ENCODE measurements at places on chromosomes 3 and 15.

- DNase-seq, result no peak
Measured at GRCh38 chr3:138347960-138348753, at the start of gene MRAS. TSS of gene MRAS (plus strand) at chr3:138348579. CDS start at chr3:138372884, 24,305 bp downstream.

- no peak for DNase-seq
Measured at GRCh38 chr3:184908859-184909258, 96.9 kb downstream of the VPS8 start.

DNA sequence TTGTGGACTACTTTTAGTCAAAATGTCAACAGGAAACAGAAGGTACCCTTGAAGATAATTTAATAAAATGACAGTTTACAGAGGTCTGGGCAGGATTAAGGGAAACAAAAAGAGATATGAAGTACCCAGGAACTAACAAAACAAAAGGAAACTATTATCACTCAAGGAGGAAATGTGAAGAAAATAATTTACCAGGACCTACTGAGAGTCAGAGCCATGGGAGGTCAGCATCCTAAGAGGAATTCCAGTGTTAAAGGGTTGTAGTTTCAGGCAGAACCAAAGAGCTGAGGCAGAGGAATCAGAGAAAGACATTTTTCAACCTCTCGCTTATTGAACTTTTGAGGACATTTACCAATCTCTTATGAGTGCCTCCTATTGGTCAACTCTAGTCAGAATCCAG is 408.9 kb upstream of the CBLB start:
- DNase-seq, result no peak

GRCh38 chr3:155712008-155712407 is 32.9 kb downstream of the PLCH1 start:
- no peak for DNase-seq

DNA sequence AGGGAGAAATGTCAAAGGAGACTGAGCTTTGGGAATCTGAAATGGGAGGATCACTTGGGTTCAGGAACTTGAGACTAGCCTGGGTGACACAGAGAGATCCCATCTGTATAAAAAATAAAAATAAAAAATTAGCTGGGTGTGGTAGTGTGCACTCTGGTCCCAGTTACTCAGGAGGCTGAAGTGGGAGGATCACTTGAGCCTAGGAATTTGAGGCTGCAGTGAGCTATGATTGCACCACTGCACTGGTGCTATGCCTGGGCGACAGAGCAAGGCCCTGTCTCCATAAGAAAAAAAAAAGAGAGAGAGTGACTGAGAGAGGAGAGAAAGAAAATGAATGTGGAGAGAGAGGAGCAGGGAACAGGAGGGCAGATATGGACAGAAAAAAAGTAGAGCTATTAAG is 72.8 kb downstream of the SENP2 start:
- DNase-seq, result no peak

DNA sequence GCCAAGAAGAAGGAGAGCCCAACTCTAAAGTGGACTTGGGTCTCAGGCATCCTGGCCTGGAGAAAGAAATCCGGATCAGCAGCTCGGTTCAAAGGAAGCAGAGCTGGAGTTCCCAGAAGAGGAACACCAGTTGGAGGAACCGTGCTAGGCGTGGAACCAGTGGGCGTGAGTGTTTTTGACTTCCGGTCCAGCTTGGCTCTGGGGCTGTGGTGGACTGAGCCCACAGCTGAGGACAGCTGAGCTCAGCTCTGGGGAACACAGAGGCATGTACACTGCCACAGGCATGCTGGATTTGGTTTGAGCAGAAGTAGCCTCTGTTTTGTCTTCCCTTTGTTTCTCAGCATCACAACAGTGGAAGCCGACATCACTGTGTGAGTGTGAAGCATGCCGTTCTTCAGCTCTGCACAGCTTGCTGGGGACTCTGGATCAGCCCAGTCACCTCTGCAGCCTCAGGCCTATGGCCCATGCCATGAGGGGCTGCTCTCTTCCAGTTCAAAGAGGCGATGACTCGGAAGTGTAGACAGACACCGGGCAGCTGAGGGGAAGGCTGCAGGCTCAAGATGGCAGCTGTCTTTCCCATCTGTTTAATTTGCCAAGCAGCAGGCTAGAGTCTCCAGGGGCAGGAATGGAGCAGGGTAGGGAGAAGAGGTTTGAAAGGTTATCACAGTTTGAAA is 185.8 kb upstream of the UBE3A start:
- no peak for DNase-seq

GRCh38 chr15:95291898-95292472 is 1038.5 kb upstream of the NR2F2 start:
- no peak for DNase-seq

DNA sequence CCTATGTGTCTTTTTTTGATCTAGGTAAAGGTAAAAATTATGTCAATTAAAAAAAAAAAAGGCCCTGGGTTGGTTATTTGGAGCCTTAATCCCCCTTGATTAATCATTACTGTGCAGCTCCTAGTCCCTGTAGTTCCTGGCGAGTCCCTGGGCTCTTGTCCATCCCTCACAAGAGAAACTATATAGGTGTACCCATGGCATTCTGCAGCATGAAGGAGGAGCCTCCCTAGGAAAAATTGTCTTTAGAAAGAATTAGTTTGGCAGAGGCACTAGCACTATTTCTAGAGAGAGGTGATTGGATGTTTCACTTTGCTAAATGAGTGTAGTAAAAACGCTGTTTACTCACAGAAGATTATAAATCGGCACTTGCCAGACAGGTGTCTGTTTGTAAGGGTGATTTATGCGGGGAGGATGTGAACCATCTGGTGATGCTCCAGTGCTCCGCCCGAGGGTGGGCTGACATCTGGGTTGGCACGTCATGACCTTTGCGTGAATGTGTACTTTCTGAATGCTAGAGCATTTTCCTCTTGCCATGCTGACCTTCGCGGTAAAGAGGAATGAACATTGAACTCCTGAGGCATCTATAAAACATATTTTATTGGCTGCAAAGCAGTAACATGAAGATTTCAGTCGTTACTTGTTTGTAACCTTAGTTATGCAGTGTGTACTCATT is 12.6 kb downstream of the PLCL2 start:
- no peak for DNase-seq

DNA sequence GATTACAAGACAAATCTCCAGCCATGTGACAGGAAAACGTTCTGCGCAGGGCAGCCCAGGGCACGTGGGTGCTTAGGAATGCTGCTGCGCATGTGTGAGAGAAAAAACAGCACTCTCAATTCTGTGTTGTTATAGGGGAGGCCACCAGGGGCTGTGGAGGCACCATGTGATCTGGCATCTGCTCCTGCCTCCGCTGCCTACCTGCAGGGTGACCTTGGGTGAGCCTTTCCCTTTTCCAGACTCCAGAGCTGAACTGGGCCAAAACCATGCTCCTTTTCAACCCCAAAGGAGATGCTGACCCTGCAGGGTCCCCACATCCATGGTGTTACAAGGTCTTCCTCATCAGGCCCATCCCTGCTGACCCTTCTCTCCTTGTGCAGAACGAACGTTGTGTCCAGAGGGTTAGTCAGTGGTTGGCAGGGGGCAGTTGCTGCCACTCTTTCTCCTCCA is 81.5 kb upstream of the RASGRF1 start:
- no peak for DNase-seq

DNA sequence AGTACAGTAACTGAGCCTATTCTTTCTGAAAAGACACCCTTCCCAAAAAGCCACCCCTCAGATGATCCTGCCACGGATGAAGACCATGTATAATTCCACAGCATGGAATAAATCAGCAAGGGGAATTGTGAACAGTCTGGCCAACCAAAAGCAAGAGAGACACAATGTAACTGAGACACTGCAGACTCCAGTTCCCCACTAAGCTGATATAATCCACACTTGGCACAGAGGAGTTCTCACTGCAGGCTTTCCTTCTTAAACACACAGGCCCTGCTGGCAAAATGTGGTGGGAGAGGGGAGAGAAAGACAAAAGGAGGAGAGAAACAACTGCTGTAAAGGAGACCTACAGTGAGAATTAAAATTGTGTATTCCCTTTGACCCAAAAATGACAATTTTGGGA is 12.7 kb downstream of the GPR156 start:
- no peak for DNase-seq

DNA sequence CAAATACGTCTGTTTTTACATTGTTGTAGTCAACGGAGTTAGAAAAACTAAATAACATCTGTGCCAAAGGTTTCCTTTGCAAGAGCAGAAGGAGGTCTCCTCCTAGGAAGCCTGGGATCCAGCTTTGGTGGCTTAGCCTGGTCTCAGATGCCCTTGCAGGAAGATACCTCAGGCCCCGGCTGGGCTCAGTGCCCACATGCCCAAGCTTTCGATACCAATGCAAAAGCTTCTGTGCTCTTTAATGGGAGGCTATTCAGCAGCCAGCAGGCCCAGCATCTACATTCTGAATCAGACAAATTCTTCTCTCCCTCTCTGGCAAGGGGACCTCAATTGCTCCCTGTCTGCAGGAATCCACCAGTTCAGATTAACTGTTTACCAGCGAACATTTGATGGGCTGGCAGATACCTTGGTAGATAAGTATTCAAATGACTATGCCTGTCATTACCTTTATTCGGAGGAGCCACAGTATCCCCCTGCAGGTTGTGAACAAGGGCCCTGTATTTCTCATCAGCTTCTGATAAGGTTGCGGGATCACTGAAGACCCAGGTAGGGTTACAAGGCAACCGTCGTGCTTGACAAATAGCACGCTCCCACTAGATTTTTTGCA is 180.1 kb upstream of the KBTBD8 start:
- no peak for DNase-seq

GRCh38 chr15:88541709-88542341 is 4.7 kb downstream of the DET1 start:
- DNase-seq, result no peak

- DNase-seq, result no peak
Measured at GRCh38 chr3:64939309-64939708, 251.5 kb upstream of the ADAMTS9 start.

- no peak for DNase-seq
Measured at GRCh38 chr15:37038716-37039106, 61.6 kb downstream of the MEIS2 start.

DNA sequence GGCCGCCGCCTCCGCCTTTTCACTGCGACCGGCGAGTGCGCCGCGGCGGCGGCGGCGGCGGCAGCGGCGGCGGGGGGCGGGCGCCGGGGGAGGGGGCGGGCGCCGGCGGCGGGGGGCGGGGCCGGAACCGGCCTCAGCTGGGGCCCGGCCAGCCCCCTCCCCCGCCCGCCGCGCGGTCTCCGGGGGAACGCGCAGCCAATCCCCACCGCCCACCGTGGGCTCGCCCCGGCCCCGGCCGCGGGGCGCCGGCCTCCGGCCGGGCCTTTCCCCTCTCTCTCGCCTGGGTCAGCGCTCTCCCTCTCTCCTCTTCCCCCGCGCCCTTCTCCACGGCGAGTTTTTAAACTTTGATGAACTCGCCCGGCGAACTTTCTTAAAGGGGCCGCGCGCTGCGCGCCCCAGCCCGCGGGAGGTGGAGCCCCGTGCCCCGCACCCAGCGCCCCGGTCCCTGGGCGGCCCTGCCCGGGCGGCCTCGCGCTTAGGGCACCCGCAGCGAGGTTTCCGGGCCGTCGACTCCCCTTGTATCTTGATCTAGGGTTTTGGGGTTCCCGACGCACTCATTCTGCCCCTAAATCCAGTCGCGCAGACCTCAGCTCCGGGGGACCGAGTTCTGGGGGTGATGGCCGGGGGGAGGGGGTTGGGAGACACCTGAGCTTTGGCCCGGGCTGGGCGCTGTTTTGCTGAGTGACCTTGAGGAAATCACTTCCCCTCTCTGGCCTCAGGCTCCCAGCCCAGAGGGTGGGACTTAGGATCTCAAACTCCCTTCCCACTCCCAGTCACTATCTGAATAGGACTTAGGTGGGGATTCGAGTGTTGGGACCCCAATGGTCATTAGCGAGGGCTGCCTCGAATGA is at the start of gene RBPMS2:
Gene RBPMS2, minus strand, starts transcription at position 39 of the 851 bp plus-strand sequence. CDS start 270 bp downstream, outside the sequence.
- DNase-seq, result no peak
